ENCODE measurements at places on chromosomes 3 and 15.
A peak's percentile ranks its signal among the peaks of the same experiment; 100 is the strongest.

GRCh38 chr3:177894081-177894728 lies 642.0 kb upstream of the KCNMB2 start:
- DNase-seq: no peak

DNA sequence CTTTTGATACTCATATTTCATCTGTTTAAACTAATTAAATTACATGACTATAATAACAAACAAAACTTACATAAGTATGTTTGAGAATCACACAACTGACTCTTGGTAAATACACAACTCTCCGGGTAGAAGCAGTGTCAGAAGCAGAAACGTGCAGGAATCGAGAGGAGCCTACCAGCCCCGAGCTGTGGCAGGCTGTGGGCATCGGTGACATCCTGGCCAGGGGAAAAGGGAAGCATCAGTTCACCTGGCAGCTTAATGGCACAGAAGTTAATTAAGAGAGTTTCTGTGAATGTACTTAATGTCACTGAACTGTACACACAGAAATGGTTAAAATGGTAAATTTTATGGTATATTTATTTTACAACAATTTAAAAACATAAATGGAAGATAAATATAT lies 90.2 kb downstream of the CRTC3 start:
- DNase-seq: no peak

GRCh38 chr3:97981886-97982285 lies 9.7 kb upstream of the RIOX2 start:
- DNase-seq: no peak

GRCh38 chr3:47008234-47008796 lies 28.8 kb downstream of the NBEAL2 start:
- no peak for DNase-seq

GRCh38 chr15:66111363-66111762 lies 142.2 kb downstream of the MEGF11 start:
- DNase-seq: no peak

- peak; percentile 48 for DNase-seq
These were observed 27.3 kb downstream of the LARP6 start for GRCh38 chr15:70826634-70827033.

GRCh38 chr3:45527727-45528126 lies 66.8 kb upstream of the LIMD1 start:
- DNase-seq: no peak

DNA sequence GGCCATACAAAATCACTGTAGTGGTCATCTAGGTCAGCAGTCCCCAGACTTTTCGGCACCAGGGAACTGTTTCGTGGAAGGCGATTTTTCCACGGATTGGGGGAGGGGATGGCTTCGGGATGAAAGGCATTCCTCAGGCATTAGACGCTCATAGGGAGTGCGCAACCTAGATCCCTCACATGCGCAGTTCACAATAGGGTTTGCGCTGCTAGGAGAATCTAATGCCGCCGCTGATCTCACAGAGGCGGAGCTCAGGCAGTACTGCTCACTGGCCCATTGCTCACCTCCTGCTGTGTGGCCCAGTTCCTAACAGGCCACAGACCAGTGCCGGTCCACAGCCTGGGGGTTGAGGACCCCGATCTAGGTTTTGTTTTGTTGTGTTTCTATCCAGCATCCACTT lies 200.1 kb downstream of the SLC9A9 start:
- no peak for DNase-seq

GRCh38 chr15:92494806-92495336 lies 101.2 kb downstream of the ST8SIA2 start:
- DNase-seq: no peak

DNA sequence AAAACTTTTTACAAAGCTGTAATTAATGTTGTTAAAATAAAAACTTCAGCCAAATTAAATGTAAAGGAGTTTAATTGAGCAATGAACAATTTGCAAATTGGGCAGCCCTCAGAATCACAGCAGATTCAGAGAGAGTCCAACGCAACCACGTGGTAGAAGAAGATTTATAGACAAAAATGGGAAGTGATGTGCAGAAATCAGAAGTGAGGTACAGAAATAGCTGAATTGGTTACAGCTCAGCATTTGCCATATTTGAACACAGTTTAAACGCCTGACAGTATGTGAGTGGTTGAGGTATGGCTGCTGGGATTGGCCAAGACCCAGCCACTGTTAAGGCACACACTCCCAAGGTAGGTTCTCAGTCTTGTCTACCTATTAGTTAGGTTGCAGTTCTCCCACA lies 14.4 kb upstream of the PLA2G4D start:
- no peak for DNase-seq

DNA sequence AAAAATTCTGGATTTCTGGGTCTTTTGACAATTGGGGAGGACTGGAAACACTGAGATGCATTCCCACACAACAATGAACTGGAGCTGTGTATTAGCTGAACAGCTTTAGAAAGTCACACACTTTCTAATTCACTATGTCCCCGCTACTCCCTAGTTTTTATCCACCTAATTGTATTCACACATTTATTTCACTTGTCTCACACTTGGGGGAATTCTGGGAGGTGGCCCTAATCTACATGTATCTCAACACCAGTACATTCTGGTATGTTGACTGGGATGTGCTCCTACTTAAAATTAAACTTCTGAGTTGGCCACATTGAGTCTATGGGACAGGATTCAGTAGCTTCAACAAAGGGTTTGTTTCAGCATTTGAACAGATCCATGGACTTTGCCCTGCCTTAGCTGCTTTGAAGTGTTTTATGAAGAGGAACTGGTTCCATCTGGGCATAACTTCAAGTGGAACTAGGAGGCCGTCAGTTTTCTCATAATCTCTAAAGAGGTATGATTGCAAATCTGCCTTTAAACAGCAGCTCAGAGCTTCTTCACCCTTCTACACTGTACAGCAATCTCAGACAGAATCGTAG lies 106.5 kb upstream of the CMC1 start:
- no peak for DNase-seq

GRCh38 chr3:101248736-101249135 lies 71.6 kb downstream of the IMPG2 start:
- DNase-seq: no peak

DNA sequence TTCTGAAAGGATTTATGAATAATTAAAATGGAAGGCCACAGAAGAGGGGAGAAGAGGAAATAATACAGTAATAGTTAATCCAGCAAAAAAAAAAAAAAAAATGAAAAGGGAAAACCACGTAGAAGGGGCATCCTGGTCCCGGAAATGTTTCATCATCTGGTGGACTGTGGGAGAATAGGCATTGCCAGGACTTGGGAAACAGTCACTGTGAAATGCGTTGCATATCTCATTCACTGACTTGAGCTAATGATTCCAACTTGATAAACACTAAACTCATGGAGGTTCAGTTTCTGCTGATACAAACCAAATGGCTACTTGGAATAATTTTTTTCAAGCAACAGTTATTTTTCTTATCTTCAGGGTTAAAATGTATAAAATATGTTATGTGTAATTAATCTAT lies 3.2 kb downstream of the XCR1 start:
- DNase-seq: no peak

DNA sequence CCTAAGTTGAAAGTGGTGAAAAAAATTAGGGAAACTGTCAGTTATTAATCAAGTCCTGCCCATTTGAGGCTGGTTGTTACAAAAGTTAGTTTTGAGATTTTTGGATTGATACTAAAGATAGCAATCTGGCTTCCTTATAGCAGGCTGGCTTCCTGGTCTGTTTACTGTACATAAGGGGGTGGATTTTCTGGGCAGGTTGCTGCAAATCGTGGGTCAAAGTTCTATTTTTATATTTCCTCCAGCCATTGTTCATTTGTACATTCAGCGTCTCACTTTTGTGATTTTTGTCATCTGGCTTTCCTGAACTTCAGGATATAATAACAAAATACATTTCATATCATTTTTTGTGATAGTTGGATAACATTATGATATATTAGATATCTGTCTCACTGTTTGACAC lies 49.5 kb downstream of the CLDN1 start:
- no peak for DNase-seq

- DNase-seq: no peak
These were observed 486.0 kb upstream of the AGTR1 start for GRCh38 chr3:148211725-148212124.

- DNase-seq: no peak
These were observed 102.9 kb upstream of the KLF13 start for GRCh38 chr15:31223478-31224350.

GRCh38 chr3:171966533-171967136 lies 72.7 kb upstream of the FNDC3B start:
- no peak for DNase-seq

DNA sequence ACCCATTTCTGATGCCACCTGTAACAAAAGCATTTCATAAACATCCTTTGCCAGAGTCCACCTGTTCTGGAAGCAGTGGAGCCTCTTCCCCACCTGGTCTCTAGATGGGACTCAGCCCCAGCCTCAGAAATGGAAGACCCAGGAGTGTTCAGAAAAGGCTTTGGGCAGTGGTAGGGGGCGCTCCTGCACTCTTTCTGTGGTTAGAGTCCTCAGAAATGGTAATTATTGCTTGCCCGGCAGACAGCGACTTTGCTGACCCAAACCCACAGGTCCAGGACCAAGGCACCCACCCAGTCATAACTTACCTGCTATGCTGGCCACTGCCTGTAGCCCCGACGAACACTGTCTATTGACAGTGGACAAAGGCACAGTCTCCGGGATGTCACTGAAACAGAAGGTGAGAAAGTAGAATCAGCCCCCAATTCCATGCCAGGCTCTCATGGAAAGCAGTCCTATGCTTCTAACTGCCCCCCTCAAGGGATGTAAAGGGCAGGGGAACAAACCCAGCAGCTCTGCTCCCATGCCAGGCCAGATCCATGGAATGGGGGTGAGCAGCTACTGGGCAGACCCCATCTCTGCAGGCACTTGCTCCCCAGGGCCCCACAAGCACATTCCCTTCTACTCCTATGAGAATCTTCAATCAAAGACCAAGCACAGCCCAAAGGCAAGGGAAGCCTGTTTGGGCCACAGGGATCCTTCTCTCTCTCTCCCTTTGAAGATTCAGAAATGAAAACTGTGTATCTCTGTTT lies 5.1 kb downstream of the ACAA1 start:
- no peak for DNase-seq

DNA sequence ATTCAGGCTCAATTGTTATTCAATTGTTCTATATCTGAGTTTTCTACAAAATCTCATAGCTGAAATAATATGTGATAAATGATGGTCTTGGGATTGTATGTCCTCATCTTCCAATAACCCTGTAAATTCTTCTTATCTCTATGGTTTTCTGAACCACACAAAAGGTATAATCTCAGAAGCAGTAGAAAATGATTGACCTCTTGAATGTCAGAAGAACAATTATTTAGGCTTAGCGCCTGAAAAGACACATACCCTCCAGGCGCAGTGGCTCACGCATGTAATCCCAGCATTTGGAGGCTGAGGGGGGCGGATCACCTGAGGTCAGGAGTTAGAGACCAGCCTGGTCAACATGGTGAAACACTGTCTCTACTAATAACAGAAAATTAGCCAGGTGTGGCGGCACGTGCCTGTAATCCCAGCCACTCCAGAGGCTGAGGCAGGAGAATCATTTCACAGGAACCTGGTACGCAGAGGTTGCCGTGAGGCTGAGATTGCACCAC lies 288.0 kb upstream of the TBC1D5 start:
- DNase-seq: no peak
